Midbrain (tissue), 1 donor: ENCODE measurements at places on chromosomes 5 and 9.

DNA sequence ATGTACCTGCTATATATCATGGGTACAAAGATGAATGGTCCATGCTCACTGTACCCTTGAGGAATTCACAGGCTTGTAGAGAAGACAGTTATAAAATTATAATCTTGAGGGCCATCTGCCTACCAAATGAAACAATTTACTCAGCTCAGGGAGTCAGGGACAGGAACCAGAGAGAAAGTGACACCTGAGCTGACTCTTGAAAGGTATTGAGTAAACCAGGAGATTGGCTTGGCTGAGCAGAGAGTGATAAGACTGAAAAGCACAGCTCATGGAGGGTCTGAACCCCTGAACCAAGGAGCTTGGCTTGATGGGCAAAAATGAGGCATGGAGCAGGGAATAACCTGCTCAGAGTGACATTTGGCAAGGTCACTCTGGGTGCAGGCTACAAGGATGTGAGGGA lies 147.3 kb downstream of the FAM114A2 start:
- no peak for DNase-seq

DNA sequence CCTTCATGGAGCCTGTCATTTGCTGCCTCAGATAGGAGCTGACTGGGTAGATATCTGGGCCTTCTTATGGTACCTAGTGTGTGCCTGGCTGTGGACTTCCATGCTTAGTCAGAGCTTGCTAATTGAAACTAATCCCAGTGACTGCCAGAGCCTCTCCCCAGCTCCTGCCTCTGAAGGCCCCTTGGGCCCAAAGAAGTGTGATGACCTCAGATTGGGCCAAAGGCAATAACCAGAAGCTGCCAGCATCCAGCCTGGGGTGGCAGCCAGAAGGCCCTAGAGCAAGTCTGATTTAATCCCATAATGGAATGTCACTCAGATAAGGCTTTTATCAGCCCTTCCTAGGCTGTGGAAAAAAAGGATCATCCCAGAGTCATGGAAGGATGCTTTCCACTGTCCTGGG lies 17.1 kb upstream of the CDC23 start:
- no peak for DNase-seq

- no peak for DNase-seq
These were observed 303.1 kb downstream of the CDH12 start for GRCh38 chr5:22549876-22550671.

DNA sequence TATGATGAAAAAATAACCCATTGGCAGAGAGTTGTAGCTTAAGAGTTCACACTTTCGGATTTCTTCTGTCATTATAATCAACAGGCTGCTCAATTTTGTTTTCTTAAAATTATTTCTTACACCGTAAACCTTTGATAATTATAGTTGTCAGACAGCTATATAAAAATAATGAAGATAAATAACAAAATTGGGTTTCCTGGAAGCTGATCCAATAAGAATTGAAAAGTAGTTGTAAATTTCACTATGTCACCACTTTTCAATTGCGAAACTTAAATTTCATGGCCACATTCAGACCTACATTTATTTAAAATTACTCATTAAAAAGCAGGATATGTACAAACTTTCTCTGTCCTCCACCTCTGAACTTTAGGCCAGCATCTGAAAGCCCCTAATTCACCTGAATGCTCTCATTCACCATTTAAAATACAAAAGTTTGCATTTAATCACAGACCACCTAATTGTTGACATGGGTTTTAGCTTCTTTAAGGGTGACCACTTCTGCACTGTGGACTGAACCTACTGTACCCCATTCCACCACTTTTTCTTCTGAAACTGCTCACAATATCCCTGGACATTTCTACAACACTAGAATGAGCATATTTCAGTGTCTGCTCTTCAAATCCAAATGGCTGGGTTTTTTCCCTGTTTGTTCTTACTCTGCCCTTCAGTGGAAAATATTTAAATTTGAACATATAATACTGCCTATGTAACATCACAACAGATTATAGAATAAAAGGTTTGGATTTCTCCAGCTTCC lies 680 bp downstream of the SELENOP start:
- DNase-seq: no peak

DNA sequence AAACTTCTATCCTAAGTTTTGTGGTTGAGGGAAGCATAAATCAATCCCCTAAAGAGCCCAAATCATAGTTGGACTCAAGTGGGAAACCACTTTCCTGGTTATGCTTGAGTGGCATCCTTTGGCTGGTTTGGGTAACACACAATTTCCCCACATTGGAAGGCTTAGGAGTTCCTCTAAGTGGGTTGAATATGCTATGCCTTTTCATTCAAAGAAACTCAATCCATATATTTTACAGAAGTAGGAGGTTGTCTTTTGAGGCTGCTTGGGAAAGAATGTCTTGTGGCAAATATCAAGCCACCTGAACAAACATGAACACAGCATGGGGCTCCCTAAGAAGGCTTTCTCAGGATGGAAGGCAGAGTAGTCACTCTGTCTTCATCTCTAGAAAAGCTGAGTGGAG lies 121.1 kb downstream of the SPATA31D1 start:
- no peak for DNase-seq

- DNase-seq: no peak
These were observed 85.6 kb downstream of the SLC28A3 start for GRCh38 chr9:84254972-84255371.

DNA sequence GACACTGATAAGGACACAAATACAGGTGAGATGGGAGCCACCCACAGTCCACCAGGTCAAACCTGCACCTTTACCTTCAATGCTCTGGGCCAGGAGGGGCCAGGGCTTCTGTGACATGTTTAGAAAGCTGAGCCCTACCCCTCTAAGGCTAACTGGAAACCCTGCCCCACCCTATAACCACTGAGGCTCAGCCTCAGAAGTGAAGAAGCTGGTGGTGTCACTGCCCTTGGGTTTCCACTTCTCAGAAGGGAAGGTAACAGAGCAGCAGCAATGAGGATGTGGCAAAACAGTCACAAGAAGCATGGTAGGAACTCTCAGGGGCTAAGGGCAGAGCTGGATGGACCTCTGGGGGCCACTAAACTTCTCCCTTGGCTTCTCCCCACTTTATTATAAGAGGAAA lies 6.0 kb downstream of the PDGFRB start:
- DNase-seq: no peak

DNA sequence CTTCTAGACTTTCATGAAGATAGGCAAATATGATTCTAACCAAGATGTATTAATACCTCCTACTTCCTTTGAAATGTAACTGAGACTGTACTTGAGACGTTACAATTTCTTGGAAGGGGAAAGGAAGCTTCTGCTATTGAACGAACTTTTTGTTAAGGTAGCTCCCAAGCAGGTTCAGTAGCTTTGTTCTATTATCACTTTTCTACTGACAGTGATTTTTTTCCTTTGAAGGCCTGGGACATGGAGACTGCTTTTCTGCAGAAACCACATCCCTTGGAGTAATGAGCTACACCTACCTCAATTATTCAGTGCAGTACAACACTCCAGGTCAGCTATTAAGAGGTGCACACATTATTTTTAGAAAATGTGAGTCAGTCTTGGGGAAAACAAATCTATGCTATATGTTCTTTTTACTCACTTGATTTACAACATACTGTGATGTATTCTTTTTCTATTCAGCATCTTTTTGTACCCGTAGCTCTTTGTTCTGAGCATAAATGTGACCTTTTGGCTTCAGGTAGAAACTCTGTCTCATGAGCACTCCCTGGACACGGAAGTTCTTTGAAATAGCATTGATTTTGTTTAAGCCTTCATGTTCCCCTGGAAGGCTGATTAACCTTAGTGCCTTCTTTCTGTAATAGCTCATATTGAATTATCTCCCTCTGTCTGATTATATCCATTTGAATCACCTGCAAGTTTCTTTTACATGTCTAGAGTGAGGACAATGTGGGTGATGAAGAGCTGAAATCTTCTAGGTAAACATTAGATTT lies 56.5 kb upstream of the CDKN2B start:
- no peak for DNase-seq

DNA sequence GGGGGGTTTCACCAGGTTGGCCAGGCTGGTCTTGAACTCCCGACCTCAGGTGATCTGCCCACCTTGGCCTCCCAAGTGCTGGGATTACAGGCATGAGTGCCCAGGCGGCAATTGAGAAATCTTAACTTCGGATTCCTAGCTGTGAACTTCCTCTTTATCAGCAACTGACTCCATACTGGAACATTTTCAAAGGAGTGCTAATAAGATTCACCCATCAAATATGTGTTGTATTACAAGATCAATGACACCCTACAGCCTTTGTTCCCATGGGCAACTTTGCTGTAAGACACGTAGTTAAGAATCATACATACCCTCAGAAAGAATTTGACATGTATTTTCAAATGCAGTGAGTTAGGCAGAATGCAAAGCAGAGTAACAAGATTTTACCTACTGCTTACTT lies 23.1 kb upstream of the ACOT12 start:
- no peak for DNase-seq

- DNase-seq: no peak
These were observed 416.1 kb upstream of the TRPC7 start for GRCh38 chr5:136781464-136781863.

DNA sequence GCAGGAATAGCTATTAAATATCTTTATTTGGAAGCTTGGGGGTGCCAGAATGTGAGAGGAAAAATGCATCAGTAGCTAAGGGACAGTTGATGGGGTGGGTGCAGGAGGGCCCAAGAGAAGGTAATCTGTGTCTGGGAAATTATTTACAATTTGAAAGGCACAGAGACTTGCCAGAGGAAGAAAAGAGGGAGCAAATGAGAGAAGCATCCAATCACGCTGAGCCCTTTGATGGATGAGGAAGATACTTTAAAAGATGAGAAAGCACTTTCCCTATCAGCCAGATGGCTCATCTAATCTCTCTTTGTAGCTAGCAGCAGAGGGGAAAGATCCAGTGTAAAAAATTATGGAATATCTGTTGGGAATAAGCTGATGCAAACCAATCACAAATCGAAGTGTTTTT lies 57.0 kb upstream of the ABCA1 start:
- no peak for DNase-seq

DNA sequence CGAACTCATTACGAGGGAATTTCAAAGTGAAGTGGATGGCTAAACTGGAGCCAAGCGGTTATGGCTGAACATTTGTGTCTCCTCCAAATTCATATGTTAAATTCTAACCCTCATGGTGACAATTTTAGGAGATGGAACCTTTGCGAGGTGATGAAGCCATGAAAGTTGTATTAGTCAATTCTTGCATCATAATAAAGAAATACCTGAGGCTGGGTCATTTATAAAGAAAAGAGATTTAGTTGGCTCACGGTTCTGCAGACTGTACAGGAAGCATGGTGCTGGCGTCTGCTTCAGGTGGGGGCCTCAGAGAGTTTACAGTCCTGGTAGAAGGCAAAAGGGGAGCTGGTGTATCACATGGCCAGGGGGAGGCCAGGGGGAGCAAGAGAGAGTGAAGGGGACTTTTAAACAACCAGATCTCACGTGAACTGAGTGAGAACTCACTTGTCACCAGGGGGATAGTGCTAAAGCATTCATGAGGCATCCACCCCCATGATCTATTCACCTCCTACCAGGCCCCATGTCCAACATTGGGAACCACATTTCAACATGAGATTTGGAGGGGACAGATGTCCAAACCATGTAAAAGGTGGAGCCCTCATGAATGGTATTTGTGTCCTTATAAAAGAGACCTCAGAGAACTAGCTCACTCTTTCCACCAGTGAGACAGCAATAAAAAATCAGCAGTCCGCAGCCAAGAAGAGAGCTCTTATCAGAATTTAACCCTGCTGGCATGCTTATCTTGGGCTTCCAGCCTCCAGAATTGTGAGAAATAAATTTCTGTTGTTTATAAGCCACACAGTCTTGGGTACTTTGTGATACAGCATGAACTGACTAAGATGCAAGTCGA lies 143.4 kb downstream of the MTRR start:
- no peak for DNase-seq

DNA sequence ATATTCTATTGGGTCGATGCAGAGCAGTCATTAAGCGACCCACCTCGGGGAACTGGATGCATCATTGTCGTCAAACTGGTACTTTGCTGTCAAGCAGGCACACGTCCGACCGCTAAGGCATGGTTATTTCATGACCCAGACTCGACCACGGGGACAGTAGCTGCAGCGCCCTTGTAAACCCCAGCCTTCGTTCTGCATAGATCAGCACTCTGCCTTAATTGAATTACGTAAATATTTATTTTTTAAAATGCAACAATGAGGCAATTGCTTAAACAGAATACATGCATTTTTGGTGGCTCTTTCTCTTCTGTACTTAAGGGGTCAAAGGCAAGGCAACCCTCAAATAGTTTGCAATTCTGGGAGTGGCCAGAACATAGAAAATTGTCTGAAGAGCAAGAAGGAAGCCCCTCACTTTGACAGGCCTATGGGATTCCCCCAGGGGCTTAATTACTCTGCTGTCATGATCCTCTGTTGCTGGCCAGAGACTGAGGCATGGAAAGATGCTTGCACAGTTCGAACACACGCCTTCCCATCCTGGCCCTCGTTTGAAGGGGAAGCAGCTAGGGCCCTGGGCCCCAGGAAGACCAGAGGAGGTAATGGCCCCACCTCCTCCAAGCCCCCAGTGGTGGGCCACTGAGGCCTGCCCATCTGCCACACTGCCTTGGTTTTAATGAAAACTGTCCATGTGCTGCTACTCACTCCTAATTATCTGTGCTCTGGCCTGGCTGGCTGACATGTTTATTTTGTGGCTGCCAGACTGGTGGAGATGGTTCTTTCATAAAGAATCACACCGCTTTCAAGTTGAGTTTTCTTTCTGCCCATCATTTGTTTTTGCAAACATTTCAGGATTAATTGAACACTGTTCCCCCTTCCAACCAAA lies 169.7 kb upstream of the MAST4 start:
- no peak for DNase-seq
